ENCODE measurements at places on chromosomes 7 and 10.

DNA sequence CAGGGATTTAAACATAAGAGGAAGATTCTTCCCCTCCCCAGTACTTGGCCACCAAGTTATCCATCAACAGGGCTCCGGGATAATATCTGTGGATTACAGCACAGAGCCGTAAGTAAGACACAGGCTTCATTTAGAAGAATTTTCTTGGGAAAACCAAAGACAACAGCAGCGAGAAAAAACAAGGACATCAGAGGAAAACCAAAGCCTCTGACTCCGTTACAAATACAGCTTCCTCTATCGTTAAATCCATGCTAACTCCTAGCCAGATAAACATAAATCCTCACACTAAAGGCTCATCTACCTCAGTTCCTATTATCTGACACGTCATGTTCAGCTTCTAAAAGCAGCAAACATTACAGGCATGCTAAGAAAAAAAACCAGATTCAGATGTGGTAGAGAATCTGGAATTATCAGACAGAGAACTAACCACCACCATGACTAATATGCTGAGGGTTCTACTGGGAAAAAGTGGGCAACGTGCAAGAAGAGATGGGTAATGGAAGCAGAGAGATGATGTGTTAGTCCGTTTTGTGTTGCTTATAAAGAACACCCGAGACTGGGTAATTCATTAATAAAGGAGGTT lies 48.4 kb downstream of the BRI3 start:
- DNase-seq = no peak

- no peak for DNase-seq
Observed at GRCh38 chr7:7219216-7219615, 36.9 kb downstream of the C1GALT1 start.

DNA sequence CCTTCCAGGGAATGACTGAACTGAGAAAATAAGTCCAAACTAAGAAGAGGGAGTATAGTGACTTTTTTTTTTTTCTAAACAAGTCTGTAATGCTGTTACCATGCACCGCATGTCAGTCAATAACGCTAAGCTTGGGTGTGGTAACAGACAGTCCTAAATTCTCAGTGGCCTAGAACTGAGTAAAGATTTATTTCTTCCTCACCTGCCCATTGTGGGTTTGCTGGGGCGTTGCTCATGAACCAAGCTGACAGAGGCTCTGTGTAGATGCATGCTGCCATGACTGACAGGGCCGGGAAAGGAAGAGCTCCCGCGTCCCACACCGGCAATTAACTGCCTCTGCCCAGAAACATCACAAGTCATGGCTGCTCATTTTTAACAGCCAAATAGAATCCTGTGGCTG lies 25.5 kb upstream of the PRKG1 start:
- DNase-seq = no peak

GRCh38 chr7:121008816-121009215 lies 20.3 kb downstream of the CPED1 start:
- no peak for DNase-seq

GRCh38 chr10:84587789-84588188 lies 259.4 kb downstream of the CCSER2 start:
- no peak for DNase-seq

- no peak for DNase-seq
Observed at GRCh38 chr10:112799726-112800510, 150.1 kb upstream of the TCF7L2 start.

- DNase-seq = no peak
Observed at GRCh38 chr7:128855559-128855958, 7.1 kb upstream of the ATP6V1F start.

DNA sequence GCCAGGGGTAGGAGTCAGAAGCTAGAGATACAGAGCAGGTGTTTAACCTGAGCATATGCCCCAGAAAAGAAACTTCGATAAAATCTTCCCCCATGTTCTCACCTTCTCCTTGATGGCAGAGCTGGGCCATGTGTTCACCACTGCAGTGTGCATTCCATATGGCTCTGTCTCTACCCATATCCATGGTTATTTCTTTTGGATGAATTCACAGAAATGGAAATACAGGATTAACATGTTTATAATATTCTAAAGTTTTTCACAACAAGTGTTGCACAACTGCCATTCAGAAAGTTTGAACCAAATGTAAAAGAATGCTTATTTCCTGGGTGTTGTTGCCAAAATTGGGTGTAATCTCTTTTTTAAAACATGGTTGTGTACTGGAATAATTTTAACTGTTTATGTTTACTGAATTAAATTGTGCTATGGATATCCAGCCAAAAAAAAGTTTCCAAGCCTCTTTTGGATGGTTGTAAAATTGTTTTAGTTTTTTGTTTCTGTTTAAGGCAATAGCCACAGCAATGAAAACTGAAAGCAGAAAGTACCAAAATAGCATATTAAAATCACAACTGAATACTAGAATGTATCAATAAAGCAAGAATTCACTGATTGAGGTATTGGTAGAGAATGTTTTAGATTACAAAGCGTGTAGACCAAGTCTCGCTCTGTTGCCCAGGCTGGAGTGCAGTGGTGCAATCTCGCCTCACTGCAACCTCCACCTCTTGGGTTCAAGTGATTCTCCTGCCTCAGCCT lies 19.9 kb upstream of the CCNY start:
- DNase-seq = no peak

DNA sequence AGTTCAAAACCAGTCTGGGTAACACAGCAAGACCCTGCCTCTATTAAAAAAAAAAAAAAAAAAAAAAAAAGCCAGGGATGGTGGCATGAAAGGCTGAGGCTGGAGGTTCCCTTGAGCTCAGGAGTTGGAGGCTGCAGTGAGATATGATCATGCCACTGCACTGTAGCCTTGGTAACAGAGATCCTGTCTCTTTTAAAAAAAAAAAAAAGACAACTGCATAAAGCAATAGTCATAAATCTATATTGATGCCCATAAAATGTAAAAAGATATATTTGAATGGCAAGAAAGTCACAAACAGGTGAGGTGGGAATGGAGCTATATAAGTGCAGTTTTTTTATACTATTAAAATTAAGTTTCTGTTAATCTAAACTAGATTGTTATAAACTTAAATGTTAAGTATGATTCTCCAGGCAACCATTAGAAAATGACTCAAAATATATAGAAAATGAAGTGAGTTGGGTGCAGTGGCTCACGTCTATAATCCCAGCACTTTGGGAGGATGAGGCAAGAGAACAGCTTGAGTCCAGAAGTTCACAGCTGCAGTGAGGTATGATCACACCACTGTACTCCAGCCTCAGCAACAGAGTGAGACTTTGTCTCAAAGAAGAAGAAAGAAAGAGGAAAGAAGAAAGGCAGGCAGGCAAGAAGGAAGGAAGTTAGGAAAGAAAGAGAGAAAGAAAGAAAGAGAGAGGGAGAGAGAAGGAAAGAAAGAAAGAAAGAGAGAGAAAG lies 13.4 kb upstream of the HNRNPH3 start:
- DNase-seq = no peak
